ENCODE measurements at places on chromosomes 7 and 10.

GRCh38 chr10:109743146-109743545, 180.2 kb downstream of the XPNPEP1 start:
- peak; percentile 32 for DNase-seq

DNA sequence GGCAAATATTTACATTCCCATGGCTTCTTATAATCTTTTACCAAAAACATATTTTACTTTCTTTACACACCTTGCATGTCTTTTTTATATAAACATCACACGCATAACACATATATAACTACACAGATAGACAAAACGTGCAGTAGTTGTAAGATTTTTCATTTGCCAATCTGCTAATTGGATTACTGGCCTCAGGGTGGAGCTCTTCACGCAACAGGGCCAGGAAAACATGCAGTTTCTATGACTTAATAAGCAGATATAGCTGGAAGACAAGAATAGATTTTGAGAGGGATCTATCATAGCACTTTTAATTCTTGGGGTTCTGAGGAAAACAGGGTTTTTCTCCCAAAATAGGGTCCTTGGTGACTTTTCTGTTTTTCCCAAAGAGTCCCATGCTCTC, 12.7 kb downstream of the ACADSB start:
- peak; percentile 16 for DNase-seq

- peak; percentile 71 for DNase-seq
Measured at GRCh38 chr7:46191776-46192175, 270.7 kb upstream of the IGFBP3 start.

- no peak for DNase-seq
Measured at GRCh38 chr10:117047947-117048346, 43.0 kb upstream of the SHTN1 start.

DNA sequence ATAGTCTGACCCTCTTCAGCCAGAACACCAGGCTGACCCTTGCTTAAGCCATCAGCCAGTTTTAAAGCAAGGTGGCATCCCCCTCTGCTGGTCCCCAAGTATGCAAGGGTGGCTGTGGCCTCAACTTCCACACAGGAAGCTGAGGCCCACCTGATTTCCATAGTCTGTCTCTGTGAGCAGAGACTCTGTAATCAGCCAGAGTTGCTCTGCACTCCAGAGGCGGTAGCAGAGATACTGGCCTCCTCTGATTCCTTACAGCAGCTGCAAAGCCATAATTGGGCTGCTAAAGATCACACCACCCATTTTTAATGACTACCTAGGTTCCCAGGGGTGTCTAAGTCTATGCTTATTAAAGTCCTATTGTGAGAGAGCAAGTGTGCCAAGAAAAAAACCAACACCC, 1.8 kb downstream of the PDAP1 start:
- DNase-seq: no peak

DNA sequence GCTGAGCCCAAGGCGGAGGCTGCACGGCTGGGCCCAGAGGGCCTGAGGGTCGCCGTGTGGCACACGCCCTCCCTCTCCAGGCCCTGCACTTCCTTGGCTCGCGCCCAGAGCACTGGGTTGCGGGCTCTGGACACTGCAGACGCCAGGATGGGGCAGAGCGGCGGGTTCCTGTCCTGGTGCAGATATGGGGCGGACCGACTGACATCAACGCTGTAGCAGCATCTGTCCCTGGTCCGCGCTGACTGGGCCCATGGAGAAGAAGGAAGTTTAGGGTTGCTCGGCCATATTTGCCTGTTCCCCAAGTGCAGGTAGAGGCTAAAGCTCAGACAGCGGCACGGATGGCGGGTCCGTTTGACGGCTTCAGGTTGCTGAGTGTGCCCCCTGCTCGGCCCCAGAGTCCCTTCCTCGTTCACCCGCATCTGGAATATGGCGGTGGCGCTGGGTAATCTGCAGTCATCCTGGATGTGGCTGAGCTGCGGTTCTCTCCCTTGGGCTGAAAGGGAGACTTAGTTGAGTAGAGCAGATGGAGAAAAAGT, 116.1 kb downstream of the OR13A1 start:
- no peak for DNase-seq

GRCh38 chr10:77005871-77006270, 631.7 kb downstream of the KCNMA1 start:
- DNase-seq: no peak

- no peak for DNase-seq
Measured at GRCh38 chr10:13496164-13496563, 32.6 kb downstream of the BEND7 start.

DNA sequence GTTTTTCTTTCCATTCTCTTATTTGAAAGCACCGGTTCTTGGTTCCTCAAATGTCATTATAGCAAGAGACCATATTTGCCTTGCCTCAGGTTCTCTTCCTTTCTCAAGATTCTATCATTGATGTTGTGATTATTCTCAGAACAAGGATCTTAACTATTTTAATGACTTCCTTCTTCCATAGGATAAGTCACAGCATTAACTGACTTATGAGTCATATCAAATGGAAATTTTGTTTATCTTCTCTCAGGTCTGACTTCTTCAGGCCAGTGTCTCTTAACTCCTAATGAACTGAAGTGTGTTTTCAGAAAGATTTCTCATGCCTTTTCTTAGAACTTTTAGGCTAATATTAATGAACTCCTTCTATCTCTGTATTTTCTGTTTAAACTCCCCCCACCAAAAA, 794.6 kb upstream of the LRRN3 start:
- DNase-seq: no peak

DNA sequence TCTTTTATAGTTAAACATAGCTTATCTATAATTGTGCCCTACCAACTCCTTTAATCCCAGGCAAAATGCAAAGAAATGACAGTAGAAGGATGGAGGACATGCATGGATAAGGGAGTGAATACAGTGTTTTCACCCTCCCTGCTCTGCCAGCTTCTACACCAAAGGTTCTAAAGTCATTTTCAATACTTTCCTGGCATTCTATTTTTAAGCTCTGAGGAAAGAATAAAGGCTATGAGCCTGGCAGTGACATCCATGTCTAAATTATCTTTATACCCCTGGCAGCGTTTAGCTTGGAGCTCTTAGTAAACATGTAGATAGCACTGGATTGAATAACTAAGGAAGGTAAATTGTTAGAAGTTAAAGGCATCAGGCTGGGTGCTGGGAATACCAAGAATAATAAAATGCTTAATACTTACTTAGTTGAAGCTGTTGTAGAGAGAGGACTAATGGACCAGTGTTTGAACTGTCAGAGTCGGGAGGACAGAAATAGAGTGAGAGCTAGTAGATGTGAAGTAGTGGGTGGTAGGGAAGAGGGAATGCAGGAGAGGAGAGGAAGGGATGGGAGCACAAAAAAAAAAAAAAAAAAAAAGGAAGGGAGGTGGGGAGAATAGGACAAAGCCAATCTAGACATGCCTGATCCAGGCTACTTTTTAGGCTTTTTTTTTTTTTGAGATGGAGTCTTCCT, 518.9 kb downstream of the GALNT17 start:
- DNase-seq: no peak

DNA sequence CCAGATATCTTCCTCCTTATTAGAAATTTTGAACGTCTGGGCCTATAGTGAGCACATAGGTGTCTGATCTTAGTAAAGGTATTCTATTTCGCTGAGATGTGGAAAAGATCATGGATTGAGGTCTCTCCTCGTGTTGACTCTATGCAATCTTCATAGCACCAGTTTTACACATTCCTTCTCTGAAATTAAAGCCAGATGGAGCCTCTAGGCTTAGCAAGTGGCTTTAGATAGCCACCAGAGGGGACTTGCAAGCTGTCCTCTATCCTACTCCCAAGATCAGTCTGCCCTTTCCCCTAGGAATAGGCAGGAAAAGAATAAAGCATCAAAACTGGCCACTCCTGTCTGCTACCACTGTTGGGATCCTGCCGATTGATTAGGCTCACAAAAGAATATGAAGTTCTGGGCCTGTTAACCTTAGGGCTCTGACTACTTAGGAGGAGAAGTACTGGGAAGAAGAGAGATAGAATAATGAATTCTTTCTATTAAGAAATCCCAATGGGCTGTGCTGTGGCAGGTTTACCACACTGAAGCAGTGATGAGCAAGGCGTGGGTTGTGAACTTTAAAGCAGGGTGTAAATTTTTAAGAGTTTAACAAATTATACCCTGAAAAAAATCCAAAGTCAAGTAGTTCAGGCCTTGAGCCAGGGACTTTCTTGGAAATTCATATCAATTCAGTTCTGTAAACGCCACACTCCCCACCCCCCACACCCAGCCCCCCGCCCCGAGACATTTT, 2.2 kb upstream of the STRIP2 start:
- no peak for DNase-seq

GRCh38 chr10:11516431-11516746, 95.1 kb downstream of the USP6NL start:
- no peak for DNase-seq

DNA sequence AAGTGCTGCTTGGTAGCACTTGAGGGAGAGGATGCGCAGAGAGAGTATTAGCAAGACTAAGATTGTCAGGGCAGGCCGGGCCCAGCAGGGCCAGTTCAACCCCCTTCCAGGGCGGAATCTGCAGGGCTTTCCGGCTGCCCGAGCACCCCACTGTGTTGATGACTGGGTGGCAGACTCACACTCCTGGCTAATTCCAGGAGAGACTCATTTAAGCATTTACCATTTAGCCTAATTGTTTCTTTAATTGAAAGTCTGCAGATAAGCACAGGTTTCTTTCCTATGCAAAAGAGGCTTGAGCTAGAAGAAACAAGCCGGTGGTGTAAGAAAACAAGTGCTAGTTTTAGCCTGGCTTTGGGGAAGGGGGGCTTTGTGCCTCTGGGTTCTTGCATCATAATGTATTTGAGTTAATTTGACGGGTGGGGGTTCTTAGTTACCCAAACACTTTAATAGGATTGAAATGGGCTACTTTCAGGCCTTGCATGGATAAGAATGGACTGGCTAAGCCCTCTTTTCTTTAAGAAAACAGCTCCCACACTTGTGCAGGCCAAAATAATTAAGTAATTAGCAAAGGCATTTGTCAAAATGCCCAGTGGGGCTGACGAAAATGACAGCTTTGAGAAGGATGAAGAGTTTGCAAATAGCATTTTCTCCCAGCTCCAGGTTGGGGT, 201.3 kb downstream of the MYOF start:
- no peak for DNase-seq

DNA sequence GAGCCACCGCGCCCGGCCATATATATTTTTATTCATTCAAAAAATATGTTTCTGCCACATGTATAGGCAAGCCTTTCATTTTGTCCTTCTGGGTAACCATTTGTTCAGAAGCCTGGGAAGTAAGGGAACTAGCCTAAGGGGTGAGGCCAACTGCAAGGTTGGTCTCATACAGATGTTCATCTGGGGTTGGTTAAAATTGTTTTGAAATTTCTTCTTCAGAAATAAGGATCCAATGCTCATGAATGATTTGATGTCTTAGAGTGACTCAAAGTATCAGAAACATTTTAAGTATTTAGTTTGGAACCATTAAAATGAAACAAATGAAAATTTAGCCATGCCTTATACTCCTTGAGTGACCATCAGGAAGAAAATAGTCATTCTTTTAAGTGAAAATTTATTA, 397.2 kb downstream of the SUGCT start:
- no peak for DNase-seq

GRCh38 chr10:97515271-97515978, 16.7 kb downstream of the UBTD1 start:
- DNase-seq: no peak

- peak; percentile 85 for DNase-seq
Measured at GRCh38 chr7:92634924-92635519, 44.8 kb upstream of the FAM133B start.

- no peak for DNase-seq
Measured at GRCh38 chr7:1725199-1725690, 55.2 kb downstream of the ELFN1 start.

- no peak for DNase-seq
Measured at GRCh38 chr10:102274062-102274461, 28.7 kb downstream of the GBF1 start.

GRCh38 chr10:95559471-95559870, 1.7 kb downstream of the SORBS1 start:
- DNase-seq: no peak

DNA sequence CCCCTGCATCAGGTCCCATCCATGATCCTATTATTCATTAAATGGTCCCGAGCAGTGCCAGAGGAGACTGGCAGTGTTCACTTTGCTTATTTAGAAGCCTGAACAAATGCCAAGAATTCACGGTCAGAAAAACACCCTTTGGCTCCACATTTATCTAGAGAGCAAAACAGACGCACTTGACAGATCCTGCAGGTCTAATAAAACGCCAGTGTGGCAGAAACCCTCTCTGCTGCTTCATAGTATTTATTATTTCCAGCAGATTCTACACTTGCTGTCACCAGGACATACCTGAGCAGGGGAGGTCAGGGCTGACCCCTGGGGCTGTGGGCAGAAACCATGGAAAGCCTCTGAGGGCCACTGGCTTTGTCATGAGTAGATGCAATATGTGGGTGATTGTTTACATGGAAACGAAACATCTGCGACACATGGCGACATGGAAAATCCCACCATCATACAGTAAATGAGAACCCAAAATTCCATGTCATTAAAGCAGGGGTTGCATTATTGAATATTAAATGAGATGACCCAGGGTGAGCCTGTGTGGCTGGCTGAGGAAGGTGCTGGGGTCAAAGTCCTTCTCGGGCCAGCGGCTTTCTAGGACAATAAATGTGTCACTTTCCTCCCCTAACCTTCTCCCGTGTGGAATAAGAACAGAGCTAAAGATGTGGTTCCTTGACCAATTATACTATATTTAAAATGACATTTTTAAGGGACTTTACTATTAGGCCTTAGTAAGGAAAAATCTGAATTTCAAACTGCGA, 205.9 kb upstream of the SVIL start:
- DNase-seq: no peak

DNA sequence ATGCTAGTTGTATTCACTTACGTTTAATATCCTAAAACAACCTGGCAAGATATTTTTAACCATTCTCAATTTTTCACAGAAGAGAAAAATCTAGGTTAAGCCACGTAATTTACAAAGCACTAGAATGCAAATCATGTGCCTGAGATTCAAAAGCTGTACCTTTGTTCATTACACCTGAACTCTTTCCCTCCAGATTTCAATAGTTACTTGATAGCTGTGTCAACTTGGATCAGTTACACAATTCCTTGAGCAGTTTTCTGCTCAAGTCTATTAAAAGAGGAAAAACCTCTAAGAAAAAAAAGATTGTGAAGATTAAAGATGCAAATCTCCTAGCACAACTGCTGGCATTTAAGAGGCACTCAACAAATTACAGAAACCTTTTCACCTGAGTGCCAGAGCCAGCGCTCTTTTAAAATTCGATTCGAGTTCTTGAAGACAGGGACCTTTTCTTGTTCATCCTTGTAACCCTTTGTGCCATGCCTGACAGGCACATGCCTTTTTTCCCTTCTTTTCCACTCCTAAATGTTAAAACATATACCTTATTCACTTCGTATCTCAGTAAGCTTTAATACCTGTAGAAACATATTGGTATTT, 886 bp downstream of the NSUN6 start:
- DNase-seq: no peak

- DNase-seq: no peak
Measured at GRCh38 chr7:38411404-38411803, 138.0 kb upstream of the TARP start.

GRCh38 chr10:14605231-14605925, 169.3 kb downstream of the FAM107B start:
- peak; percentile 80 for DNase-seq

GRCh38 chr7:111952783-111953182, 253.4 kb downstream of the DOCK4 start:
- DNase-seq: no peak

All from HCEC 1CT (cell line).